Mammary epithelial cell (primary cell): ENCODE measurements at places on chromosomes 11 and 22. TPM values are rescaled to one million over a fixed set of nuclear protein-coding genes. Genes with fewer than 3 reads are reported as not detected.

The GSTT2 gene
- total RNA-seq, result 1.6 and 4.6 TPM in 2 replicates

The SNX32 gene
- 0.85 and 2.5 TPM in 2 replicates for total RNA-seq

The GRM5 gene
- total RNA-seq, result not detected in 2 replicates

The DGAT2 gene
- total RNA-seq, result 2.6 and 2.8 TPM in 2 replicates
